Fibroblast of skin of scalp (primary cell): ENCODE measurements at places on chromosomes 13 and 19.

DNA sequence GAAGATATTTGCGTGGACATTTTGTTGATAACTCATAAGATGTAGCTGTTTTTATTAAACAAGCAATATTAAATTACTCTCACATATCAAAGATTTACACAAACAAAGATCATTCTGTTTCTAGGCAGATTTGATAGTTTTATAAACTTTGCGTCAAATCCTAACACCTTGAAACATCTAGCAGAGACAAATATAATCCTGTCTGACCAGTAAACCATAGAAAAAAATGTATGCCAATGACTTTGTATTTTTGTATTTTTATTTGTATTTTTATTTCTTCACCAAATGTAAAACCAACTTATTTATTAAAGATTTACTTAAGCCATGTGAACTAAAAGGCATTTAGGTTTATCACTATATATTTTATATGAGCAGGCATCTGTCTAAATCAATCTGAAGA lies 494.6 kb downstream of the GPC5 start:
- no peak for DNase-seq

- DNase-seq = no peak
Observed at GRCh38 chr19:6535558-6536137, 4.8 kb downstream of the TNFSF9 start.

GRCh38 chr13:106464076-106464475 lies 71.4 kb downstream of the EFNB2 start:
- peak; percentile 67 for DNase-seq

DNA sequence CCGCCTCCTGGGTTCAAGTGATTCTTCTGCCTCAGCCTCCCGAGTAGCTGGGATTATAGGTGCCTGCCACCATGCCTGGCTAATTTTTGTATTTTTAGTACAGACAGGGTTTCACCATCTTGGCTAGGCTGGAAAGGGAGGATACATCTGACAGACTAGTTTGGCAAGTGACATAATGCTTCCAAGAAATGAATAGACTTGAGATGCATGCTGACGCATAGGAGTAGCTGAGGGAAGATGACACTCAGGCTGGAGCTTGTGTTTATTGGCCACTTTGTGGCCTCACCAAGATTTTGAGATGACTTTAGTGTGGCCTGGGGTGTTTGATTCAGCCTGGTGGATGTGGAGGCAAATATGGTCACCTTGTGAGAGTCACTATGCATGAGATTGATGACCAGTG lies 4.0 kb downstream of the ZNF586 start:
- no peak for DNase-seq

GRCh38 chr19:35484252-35485036 lies 5.8 kb downstream of the KRTDAP start:
- DNase-seq = no peak

DNA sequence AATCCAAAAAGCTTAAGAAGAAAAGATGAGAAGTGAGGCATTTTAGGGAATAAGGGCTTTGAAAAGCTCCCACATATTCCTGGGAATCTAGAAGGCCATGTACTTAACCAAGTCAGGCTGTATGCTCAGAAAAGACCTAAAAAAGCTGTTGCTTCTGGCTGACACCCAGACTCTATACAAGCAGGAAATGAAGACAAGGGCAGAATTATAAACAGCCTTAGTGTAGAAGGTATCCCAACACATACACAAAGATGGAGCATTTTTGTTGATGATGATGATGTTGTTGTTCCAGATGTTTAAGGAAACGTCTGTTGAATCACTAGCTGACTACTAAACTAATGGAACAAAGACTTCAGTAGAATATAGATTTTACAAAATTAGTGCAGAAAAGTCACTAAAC lies 26.1 kb upstream of the N4BP2L1 start:
- no peak for DNase-seq

GRCh38 chr19:39498798-39499642 lies at the start of gene DLL3:
Gene DLL3, plus strand, starts transcription at chr19:39498947. Its CDS starts 28 bp downstream, at chr19:39498975.
- DNase-seq = no peak

GRCh38 chr19:913080-913748 lies at the start of gene R3HDM4:
Gene R3HDM4, minus strand, starts transcription at chr19:913219. Its CDS starts 62 bp downstream, at chr19:913157.
- peak; percentile 67 for DNase-seq

- DNase-seq = peak; percentile 36
Observed at GRCh38 chr19:57406516-57407123, 4.3 kb upstream of the ZNF17 start.

DNA sequence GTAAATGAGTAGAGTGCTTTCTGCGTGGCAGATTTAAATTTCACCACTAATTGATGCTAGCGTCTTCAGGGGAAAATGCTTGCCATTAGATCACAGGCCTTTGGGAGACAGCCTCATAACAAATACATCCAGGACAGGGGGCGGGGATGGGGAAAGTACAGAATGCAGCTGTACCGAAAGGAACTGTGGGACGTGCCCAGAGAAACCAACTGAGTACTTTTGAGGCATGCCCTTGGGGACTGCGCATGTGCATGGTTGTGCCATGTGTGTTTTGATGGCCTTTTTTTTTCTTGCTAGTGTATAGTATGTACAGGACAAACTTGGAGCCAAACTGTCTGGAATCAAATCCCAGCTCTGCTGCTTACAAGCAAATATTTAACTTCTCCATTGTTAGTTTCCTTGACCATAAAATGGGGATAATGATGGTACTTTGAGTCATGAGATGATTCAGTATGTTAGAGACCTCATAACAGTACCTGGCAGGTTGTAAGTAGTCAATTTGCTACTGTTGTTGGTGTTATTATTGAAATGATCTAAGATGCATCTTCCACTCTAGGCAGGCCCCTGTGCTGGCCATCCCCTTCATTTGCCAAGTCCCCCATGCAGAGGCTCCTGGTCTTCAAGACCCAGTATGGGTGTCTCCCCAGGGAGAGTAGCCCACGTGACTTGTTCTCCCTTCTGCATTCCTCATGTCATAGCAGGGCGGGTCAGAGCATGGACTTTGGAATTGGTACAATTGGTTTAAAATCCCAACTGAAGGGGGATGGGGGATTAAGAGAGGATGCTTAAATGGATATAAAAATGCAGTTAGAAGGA lies 68.3 kb upstream of the NPAS1 start:
- DNase-seq = peak; percentile 52

- DNase-seq = no peak
Observed at GRCh38 chr13:99884913-99885312, 86.7 kb downstream of the ZIC5 start.

- no peak for DNase-seq
Observed at GRCh38 chr13:45336025-45336800, 4.8 kb downstream of the TPT1 start.

DNA sequence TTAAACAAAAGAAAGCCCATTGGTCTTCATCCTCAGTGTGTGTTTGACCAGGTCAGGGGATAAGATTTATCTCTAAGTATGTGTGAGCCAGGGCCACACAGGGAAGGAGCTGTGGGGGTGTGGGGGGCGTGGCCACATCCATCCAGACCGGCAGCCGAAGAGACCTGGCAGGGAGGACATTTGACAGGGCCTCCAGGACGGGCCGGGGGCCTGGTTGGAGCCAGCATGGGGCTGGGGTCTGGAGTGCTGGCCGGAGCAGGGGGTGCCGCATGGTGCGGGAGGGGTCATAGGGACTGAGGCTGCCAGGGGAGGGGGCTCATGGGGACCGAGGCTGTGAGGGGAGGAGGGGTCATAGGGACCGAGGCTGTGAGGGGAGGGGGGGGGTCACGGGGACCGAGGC lies 20.4 kb upstream of the GNA15 start:
- no peak for DNase-seq

DNA sequence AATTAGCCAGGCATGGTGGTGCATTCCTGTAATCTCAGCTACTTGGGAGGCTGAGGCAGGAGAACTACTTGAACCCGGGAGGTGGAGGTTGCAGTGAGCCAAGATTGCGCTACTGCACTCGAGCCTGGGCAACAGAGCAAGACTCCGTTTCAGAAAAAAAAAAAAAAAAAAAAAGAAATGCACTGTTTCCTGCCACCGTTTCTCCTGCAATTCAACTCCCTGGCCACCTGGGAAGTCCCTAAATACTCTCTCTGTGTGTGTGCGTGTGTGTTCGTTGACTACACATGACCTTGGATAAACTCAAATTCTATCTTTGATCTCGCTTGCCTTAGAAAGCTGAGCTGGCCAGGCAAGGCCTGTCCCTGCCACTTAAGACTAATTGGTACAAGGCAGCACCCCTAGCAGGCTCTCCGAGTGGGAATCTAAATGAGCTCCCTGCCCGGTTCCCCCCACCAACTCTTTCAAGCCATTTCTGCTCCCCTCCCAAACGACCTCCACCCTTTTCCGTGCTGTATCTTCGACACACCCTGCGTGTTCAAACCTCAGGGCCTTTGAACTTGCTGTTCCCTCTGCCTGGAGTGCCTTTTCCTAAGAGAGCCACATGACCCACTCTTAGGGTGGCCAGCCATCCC lies 5.2 kb upstream of the BCAT2 start:
- DNase-seq = no peak

DNA sequence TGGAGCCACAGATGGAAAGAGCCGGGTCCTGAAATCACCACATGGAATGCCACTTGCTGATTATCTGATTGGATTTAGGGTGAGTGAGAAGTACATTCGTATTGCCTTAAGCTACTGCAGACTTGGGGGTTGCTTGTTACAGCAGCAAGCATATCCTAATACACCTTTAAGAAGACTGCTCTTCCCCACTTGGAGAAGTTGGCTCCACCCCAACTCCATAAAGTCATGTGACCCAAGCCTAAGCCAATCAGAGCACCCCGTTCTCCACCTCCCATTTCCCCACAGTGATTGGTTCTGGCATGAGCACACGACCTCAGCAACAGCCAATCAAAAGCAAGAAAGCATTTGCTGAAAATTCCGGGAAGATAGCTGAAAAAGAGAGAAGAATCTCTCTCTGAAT lies 23.1 kb downstream of the CACNA1A start:
- no peak for DNase-seq

GRCh38 chr13:20181188-20181587 lies 11.6 kb downstream of the GJB2 start:
- no peak for DNase-seq

GRCh38 chr19:6663236-6664201 lies 6.4 kb downstream of the TNFSF14 start:
- DNase-seq = no peak

GRCh38 chr19:14985133-14985532 lies 5.5 kb upstream of the SLC1A6 start:
- DNase-seq = no peak

- DNase-seq = no peak
Observed at GRCh38 chr19:29702161-29702962, 12.7 kb downstream of the C19orf12 start.

DNA sequence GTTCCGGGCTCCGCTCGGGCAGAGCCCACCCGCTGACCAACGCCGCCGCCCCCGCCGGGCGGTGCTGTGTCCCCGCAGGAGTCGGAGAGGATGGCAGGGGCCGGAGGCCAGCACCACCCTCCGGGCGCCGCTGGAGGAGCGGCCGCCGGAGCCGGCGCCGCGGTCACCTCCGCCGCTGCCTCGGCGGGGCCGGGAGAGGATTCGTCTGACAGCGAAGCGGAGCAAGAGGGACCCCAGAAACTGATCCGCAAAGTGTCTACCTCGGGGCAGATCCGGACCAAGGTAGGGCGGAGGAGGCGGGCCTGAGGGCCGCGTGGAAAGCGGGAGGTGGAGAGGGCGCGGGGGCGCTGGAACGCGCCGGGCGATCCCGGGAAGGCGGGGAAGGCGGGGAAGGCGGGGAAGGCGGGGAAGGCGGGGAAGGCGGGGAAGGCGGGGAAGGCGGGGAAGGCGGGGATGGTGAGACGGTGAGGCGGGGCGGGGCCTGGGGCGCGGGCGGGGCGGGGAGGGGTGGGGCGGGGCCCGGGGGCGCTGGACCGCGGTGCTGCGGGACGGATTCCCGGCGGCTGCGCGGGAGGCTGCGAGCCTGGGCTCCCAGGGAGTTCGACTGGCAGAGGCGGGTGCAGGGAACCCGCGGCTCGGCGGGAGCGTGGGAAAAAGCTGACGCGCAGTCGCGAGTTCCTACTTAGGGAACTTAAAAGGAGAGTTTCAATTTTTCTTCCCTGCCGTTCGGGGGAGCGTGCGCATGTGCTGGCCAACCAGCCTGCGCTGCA lies 421 bp downstream of the DGKH start:
- DNase-seq = peak; percentile 71

- DNase-seq = no peak
Observed at GRCh38 chr13:45142440-45143345, 22.4 kb downstream of the GTF2F2 start.

DNA sequence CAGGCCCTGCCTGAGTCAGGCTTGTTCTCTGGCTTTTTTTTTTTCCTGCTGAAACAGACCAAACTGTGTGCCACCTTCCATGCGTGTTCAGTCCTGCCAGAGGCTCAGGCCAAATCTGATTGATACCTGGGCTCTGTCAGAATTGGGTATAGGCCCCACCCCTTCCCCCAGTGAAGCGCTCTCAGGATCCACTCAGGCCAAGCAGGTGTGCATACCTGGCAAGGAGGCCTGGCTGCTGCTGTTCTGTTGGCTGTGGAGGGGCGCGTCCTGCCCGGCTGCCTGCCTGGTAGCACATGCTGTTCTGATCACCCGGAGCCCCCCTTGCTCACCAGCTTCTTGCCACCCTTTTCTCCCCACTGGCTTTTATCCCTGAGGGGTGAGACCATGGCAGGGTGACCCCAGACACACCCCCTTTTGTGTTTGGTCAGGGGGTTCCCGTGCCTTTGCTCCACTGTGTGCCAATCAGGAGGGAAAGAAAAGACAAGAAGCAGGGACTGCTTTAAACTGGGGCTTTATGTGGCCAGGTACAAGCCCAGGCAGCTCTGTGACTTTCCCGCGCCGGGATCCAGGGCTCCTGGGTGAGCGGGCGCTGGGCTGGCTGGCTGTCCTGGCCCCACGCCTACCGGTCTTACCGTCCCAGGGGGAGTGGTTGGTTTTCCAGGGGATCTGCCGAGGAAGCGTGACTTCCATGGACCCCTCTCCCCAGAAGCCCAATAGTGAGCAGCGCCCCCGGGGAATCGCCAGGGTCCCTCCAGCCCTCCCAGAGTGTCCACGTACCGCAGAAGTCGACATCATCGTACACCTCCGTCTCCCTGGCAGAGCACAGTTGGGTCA lies 12.7 kb downstream of the PRAM1 start:
- DNase-seq = no peak

- DNase-seq = no peak
Observed at GRCh38 chr19:11295665-11296245, at the start of gene TSPAN16. Gene TSPAN16, plus strand, starts transcription at chr19:11296160. Its CDS starts 138 bp downstream, at chr19:11296298.

GRCh38 chr19:53549340-53549739 lies 11.4 kb downstream of the ZNF331 start:
- DNase-seq = peak; percentile 18

- DNase-seq = no peak
Observed at GRCh38 chr13:34372581-34372980, 554.6 kb downstream of the RFC3 start.

DNA sequence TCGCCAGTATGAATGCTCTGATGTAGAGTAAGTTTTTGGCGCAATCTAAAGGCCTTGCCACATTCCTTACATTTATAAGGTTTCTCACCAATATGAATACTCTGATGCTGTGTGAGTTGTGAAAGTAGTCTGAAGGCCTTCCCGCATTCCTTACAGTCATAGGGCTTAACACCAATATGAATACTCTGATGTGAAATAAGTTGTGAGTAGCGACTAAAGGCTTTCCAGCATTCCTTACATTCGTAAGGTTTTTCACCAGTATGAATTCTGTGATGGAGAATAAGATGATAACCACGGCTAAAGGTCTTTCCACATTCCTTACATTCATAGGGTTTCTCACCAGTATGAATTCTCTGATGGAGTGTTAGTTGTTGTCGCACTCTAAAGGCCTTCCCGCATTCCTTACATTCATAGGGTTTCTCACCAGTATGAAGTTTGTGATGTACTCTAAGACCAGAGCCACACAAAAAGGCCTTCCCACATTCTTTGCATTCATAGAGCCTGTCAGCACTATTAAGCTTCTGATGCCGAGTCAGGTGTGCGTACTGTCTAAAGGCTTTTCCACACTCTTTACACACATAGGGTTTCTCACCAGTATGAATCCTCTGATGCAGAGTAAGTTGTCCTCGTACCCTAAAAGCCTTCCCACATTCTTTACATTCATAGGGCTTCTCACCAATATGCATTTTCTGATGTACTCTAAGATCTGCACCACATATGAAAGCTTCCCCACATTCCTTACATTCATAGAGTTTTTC lies 14.1 kb upstream of the ZFP14 start:
- DNase-seq = no peak
